ENCODE measurements at places on chromosomes 6 and 20. TPM values are rescaled to one million over a fixed set of nuclear protein-coding genes. Genes with fewer than 3 reads are reported as not detected.

The KCNK15 gene
- total RNA-seq, result 0.47 TPM

The BNIP5 gene
- under 0.01 TPM for total RNA-seq

The SIRT5 gene
- total RNA-seq, result 4.8 TPM

The CRISP3 gene
- not detected for total RNA-seq

The ANGPT4 gene
- not detected for total RNA-seq

The SNAP25 gene
- 4.5 TPM for total RNA-seq

The STX11 gene
- not detected for total RNA-seq

The LTA gene
- total RNA-seq, result not detected

The PTPRT gene
- not detected for total RNA-seq

The LY6G5C gene
- 0.09 TPM for total RNA-seq

The ENPP4 gene
- 0.16 TPM for total RNA-seq

The BMP7 gene
- not detected for total RNA-seq

The BTN2A1 gene
- 8.7 TPM for total RNA-seq

The OVOL2 gene
- total RNA-seq, result not detected

The ARMC12 gene
- 0.32 TPM for total RNA-seq

The CFAP61 gene
- not detected for total RNA-seq

The USP49 gene
- 2.4 TPM for total RNA-seq

The CST5 gene
- total RNA-seq, result not detected

The EDN1 gene
- 0.16 TPM for total RNA-seq

The TSBP1 gene
- total RNA-seq, result not detected

Measured in bronchial smooth muscle cell (primary cell).